Natural killer cell (primary cell): ENCODE measurements at places on chromosomes 4 and X. TPM values are rescaled to one million over a fixed set of nuclear protein-coding genes. Genes with fewer than 3 reads are reported as not detected.

DNA sequence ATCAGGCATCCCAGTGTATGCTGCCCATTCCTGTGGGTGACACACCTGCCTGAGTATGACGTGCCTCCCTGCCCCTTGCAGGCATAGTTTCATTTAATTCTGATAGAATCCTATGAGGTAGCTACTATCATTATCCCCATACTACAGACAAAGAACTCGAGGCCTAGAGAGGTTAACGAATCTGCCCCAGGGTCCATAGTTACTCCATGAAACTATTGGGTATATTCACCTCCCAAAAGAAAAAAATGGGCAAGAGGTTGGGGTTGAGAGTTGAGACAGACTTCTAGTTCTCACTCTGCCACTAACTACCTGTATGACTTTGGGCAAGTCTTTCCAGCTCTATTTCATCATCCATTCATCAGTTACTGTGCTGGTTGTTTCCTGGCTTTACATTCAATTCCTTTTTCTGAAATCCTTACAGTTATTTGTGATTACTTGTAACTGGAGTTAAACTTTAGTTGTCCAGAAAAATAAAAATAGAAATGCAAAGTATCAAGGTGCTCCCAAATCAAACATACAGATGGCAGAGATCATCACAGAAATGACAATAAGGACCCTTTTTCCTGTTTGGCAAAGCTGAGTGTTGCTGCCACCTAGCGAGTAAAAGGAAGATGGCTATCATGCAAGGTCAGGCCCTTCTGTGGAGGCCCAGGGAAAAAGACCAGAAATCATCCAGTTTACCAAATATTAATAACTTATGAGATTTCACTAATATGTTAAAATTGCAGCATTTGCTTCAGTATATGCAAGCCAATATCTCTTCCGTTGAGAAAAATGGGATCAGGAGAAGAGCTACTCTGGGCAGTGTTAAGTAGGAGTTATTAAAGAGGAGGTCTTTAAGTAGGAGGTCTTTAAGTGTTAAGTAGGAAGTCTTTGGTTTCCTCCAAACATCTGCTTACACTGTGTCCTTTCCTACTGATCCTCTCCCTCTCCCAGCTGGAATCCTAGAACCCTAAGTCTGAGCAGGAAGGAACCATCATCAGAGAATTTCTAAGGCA is 17.1 kb upstream of the MAP7D3 start:
- no peak overlapping the region for H3K4me3 ChIP-seq
- H3K27ac ChIP-seq: no peak overlapping the region
- no peaks in the 10 kb centered on the region for H3K4me1 ChIP-seq
- no peak for DNase-seq
- H3K27me3 ChIP-seq: no peaks in the 10 kb centered on the region

- no peaks in the 10 kb centered on the region for H3K27me3 ChIP-seq
- no peaks in the 10 kb centered on the region for H3K36me3 ChIP-seq
- H3K27ac ChIP-seq: no peak overlapping the region
- no peaks in the 10 kb centered on the region for H3K4me1 ChIP-seq
Observed at GRCh38 chr4:111213531-111213930, 590.7 kb upstream of the PITX2 start.

- no peaks in the 10 kb centered on the region for H3K4me1 ChIP-seq
- no peak overlapping the region for H3K27ac ChIP-seq
- DNase-seq: no peak
- no peaks in the 10 kb centered on the region for H3K27me3 ChIP-seq
- no peaks in the 10 kb centered on the region for H3K36me3 ChIP-seq
- no peak overlapping the region for H3K4me3 ChIP-seq
Observed at GRCh38 chrX:16462912-16463311, 187.0 kb upstream of the S100G start.

The ZCCHC18 gene
- total RNA-seq: 5.6 TPM

GRCh38 chr4:64581422-64581821 is 172.2 kb upstream of the TECRL start:
- H3K36me3 ChIP-seq: no peaks in the 10 kb centered on the region
- H3K4me1 ChIP-seq: no peaks in the 10 kb centered on the region
- H3K27me3 ChIP-seq: no peaks in the 10 kb centered on the region
- no peak for DNase-seq
- H3K4me3 ChIP-seq: no peak overlapping the region
- H3K27ac ChIP-seq: no peak overlapping the region

GRCh38 chr4:89369581-89369980 is 62.0 kb upstream of the GPRIN3 start:
- no peak overlapping the region for H3K4me3 ChIP-seq
- H3K4me1 ChIP-seq: no peaks in the 10 kb centered on the region
- DNase-seq: no peak
- no peaks in the 10 kb centered on the region for H3K27me3 ChIP-seq

DNA sequence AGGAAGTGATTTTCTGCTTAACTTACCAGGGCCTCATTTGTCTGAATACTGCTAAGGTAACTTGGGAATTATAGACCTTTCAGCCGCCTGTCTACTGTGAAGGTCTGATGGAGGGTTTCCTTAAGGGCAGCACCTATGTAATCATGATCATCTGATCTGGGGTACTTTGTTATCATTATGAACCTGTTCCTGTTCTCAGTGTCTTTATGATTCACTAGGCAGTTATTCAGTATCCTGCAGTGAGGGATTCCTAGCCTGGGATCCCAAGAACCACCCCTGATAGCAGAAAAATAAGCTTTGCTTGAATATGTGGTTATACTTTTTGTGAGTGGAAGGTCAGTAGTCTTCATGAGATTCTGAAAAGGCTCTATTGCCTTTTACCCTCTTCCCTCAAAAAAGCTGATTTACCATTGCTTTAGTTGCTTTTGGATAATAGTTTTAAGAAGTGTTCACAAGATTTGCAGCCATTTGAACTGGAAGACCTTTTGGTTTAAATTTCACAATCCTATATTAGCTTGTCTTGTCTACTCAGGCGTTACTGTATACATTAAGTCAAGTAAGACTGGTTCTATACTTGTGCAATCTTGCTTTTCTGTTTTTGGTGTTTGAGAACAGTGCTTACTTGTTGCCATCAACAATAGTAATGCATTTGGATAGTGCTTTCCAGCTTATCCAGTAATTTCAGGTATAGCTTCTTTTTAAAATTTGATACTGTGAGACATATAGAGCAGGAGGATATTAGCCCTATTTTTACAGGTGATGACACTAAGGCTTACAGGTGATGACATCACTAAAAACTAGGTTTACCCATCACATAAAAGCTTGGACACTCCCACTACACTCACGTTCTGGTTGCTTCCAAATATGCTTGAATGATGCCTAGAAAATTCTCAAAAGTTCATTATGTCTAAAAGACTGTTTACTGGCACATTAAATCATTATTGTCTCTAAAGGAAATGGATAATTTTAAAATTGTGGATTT is 60.0 kb downstream of the FHIP1A start:
- no peaks in the 10 kb centered on the region for H3K27me3 ChIP-seq
- H3K36me3 ChIP-seq: no peaks in the 10 kb centered on the region
